ENCODE measurements at places on chromosomes 11 and 22.
A peak's percentile ranks its signal among the peaks of the same experiment; 100 is the strongest.

DNA sequence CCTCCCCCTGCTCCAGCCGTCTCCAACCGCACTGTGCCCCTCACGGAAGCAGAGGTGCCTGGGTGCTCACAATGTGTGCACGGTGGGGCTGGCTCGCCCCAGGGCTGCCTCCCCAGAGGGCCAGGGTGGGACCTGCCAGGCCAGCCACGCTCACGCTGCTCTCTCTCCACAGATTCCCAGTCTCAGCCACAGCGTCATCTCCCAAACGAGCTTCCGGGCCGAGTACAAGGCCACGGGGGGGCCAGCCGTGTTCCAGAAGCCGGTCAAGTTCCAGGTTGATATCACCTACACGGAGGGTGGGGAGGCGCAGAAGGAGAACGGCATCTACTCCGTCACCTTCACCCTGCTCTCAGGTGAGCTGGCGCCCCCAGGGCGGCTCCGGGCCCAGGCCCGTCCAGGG, 30.4 kb downstream of the MOB2 start:
- no peak for DNase-seq

DNA sequence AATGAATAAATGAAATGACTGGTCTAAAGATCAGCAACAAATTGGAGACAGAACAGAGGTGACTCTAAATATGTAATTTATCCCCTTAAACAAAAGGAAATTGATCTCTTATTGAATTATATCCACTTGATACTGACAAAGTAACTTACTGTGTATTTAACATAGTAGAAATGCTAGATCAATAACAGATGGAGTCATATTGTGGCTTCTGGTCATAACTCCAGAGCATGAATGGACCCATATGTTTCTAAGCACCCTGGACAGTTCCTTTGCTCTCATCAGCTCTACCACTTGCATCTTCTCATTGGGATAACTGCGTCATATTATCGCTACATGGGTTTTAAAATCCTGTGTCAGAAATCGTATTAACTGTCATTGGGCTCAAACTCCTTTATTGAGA, 222.3 kb downstream of the ETS1 start:
- DNase-seq: peak; percentile 84

DNA sequence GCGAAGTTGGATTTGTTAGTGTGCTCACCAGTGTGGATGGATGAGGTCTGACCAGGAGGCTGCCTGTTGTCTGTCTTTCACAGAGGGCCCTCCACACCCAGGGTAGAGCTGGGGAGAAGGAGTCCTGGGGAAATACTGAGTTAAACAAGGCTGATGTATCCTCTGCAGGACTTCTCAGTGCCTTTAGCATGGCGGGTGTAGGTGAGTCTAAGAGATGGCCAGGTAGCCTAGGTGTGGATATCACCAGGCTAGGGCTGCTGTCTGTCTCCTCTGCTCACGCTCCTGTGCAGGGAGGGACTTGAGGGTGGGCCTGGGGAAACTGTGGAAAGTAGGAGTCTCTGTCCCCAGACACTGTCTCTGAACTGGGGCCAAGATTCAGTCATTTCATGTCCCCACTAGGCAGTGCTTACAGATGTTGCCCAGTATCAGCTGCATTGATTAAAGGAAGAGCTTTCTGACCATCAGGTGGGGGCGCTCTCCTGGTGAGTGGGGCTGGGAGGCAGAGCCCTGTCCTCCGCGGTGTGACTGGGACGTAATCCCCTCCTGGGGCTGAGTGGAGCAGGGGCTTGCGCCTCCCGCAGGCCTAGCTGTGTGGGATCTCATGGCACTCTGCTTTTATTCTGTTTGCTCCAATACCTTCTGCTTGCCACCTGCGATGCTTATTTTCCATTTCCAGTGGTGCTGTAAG, 35.5 kb upstream of the CCDC188 start:
- no peak for DNase-seq

- no peak for DNase-seq
Observed at GRCh38 chr11:91997226-91997625, 227.4 kb upstream of the FAT3 start.

DNA sequence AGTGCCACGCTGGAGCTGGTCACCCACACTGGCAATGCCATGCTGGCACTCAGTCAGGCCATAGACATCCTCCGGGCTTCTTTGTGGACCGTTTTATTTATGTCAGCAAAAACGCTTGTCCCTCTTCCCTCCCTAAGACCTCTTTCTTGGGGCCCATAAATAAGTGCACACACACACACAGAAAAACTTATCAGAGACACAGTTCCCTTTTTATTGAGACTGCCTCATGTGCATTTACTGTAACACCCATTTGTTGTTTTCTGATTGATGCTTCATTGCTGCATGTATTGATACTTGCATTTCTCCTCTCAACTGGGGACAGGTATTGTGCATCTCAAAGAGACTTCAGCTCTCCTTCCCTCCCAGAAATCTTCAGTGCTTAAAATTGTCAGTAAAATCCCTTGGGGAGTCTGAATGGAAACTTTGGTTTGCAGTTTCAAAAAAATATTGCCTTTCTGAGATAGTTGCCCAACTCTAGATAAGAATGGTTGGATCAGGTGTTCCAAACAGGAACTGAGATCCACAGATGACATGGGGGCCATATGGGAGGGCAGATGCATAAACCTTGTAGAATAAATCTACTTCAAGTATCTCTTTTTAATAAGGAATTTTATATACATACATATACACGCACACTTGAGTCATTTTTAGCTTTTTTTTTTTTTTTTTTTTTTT, 50.9 kb downstream of the PPP2R1B start:
- no peak for DNase-seq

All from fibroblast of the aortic adventitia (primary cell).